ENCODE measurements at places on chromosomes 1 and 21. TPM values are rescaled to one million over a fixed set of nuclear protein-coding genes. Genes with fewer than 3 reads are reported as not detected.

Gene FCRL4
- not detected for polyA plus RNA-seq

DNA sequence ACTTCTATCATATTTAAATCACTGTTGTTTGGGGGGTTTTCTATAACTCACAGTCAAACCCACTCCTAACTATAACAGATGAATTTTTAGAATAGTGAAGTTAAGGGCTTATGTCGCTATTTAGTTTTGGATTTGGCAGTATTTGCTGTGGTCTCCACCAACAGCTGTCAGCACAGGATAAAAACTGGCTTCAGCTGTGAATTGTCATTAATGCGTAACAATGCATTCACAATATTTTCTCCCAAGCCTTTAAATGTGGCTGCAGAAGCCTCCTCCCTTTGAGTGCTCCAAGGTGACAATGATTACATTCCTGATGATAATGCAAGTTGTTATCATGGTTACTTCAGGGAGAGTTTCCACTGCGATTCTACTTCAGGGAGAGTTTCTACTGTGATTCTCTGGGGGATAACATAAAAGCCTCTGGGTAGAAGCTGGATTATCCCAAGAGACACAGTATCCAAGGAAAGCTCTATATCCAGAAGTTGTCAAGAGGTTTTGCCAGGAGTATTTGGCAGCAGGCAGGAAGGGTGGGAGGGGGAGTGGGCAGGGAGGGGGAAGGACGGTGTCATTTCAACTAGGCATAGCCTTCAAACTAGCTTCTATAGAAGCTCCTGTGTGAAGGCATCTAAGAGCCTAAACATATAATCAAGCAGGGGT lies 14.9 kb upstream of the SMIM12 start:
- DNase-seq, result no peak

- no peak for DNase-seq
Observed at GRCh38 chr1:194273660-194274059, 1087.2 kb upstream of the B3GALT2 start.

DNA sequence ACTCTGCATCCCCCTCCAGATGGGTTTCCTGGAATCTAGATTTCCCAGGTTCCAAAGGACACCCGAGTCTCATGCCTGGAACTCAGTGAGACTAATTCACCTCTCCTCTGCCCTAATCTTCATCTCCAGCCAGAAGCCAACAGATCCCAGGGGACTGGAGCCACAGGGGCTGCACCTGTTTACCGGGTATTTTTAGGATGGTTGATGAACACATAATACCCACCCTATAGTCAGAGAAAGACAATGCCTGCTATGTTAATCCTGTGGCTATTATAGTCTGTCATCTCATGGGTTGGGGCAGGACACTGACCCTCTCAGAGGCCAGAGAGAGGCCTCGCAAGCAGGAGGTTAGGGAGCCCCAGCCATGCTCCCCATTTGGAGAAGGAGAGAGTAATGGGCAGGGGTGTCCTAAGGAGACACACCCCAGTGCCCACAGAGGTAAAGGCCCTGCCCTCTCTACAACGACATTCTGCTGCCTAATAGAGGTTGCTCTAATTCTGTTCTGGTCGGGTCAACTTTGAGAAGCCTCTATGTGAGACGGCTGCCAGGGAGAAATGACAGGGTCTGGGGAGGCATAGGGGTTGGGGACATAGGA lies 1.0 kb upstream of the TNNI1 start:
- no peak for DNase-seq

- DNase-seq, result no peak
Observed at GRCh38 chr1:59498640-59499039, 201.7 kb downstream of the FGGY start.

GRCh38 chr21:36534656-36535055 lies 54.7 kb upstream of the CLDN14 start:
- no peak for DNase-seq

DNA sequence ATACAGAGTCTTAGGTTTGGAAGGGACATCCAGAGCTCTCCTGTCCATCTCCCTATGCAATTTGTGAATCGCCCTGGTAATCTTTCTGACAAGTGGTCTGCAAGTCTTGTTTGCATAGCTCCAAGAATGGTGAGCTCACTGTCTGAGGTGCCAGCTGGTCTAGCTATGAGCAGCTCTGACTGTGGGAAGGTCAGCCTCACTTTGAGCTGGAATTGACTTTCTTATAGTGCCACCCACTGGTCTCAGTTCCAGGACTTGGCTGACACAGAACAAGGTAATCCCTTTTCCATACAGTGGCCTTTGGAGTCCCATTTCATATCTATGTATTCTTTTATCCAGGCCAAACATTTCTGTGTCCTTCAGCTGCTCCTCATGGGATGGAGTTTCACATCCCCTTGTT lies 95.6 kb upstream of the C8B start:
- DNase-seq, result no peak

DNA sequence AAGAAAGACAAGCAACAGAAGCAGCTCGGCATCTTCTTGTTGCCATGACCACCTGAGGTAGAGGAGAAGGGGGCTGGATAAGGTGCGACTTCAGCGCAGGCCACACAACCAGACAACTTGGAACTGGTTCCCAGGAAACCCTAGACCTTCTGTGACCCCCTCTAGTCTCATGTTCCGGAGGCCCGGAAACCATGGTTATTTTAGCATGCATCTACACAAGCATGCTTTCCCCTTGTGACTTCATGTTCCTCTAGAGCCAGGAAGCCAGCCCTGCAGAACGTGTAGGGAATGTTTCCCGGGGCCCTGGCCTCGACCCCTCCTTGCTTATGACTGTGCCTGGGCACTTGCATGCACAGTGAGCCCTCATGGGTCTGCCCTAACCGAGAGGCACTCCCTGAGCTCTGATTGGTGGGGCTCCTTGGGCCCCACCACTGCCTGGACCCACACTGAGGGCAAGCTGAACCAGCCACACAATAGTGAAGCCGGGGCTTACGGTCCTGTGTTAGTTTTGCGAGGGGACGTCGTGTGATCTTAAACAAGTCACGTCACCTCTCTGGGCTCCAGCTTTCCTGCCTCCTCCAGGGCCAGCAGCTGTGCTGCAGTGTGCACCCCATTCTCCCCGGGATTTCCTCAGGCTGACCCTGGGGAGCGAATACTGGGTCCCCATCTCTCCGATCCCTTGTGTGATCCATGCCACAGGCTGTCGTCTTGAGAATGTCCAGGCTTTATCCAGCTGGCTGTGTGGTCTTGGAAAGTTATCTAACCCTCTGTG lies 12.0 kb upstream of the MX2 start:
- DNase-seq, result no peak

- DNase-seq, result no peak
Observed at GRCh38 chr1:157404614-157405013, 147.7 kb downstream of the FCRL5 start.

- no peak for DNase-seq
Observed at GRCh38 chr21:31744182-31744800, 12.4 kb upstream of the SCAF4 start.

GRCh38 chr21:26751305-26751704 lies 93.9 kb downstream of the ADAMTS1 start:
- DNase-seq, result no peak

GRCh38 chr1:59162665-59163064 lies 134.2 kb upstream of the FGGY start:
- no peak for DNase-seq

DNA sequence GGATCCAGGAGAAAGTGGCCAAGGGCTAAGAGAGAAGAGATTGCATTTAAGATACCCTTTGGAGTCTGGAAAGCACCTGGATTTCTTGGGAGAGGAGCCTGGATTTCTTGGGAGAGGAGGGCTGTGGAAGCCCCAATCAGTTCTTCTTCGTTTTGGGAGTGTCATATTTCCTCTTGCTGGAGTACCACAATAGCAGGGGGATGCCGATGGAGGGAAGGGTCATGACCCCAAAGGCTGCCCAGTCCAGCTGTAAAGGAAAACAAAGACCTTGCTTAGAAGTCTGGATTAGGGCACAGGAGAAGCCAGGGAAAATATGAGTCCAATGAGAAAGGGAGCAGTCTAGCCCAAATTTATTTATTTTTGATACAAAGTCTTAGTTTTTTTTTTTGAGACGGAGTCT lies 11.3 kb downstream of the SSR2 start:
- DNase-seq, result no peak

- no peak for DNase-seq
Observed at GRCh38 chr1:228169345-228169744, 3.7 kb downstream of the IBA57 start.

Gene APCS
- polyA plus RNA-seq, result not detected

DNA sequence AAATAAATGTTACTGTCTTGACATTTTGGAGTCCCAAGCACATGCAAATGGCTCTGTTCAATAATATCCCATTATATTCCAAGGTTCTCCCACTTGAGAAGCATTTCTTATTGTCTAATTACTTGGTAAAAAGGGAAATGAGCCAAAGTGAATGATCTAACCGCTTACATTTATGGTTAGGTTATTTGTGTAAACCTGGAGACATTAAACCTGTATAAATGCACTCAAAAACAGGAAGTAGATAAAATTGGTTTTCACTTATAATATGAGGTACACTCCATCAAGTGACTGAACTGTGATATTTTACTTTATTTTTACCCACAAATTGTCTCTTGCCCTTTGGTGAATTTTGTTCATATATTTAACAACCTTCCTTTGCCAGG lies 26.8 kb downstream of the KIF1B start:
- no peak for DNase-seq

Gene NTRK1
- polyA plus RNA-seq, result 1.0 TPM

DNA sequence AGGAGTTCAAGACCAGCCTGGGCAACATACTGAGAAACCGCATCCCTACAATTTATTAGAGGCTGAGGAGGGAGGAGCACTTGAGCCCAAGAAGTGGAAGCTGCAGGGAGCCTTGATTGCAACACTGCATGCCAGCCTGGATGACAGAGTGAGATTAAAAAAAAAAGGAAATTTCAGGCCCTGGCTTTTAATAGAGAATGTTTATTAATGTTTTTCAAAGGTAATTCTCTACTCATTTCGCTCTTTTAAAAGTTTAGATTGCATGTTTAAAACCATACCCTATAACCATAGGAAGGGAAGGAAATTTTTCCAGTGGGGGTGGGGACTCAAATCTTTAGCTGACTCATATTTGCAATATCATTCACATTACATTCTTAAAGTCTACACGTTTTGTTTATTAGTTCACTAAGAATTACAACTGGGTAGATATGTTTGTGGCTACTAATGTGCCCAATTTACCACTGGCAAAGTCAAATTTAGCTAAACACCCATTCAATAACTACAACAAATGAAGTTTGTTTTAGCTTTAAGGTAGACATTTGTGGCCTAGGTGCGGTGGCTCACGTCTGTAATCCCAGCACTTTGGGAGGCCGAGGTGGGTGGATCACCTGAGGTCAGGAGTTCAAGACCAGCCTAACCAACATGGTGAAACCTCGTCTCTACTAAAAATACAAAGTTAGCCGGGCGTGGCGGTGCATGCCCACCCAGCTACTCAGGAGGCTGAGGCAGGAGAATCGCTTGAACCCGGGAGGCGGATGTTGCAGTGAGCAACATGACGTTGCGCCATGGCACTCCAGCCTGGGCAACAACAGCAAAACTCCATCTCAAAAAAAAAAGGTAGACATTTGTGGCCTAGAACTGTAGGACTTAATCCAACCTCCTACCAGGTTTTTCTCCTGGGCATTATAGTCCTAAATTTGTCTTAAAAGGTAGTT lies 5.0 kb downstream of the KDM5B start:
- no peak for DNase-seq

Gene SLC19A1
- 30.1 TPM for polyA plus RNA-seq

DNA sequence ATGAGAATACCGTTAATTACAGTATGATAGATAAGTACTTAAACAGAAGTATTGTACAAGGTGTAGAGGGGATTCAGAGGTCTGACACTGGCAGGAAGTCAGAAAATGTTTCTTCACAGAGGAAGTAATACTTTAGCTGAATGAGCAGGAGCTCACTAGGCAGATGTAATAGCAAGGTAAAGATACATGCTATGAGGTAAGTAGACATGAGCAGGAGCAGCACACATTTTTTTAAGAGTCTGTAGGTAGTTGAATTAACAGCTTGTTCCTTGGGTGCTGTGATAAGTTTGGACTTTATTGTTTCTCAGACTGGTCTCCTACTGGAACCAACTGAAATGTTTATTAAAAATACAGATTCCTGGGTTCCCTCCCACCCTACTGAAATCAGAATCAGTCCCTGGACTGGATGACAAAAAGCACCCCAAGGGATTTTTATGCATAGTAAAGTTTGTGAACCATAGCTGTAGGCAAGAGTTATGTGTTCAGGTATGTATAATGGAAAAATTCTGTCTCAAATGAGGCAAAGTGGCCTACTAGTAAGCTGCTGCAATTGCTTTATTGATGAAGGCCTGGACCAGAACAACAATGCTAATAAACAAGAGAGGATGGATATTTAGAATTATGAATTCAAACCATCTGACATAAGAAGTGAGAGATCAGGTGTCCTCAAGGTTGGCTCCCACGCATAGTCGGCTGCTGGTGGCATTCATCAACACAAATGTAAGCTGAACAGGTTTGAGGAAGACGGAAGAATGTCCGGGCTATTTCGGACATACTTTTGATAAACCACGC lies 902 bp downstream of the AP4B1 start:
- DNase-seq, result no peak

GRCh38 chr1:198175423-198176170 lies 18.8 kb downstream of the NEK7 start:
- DNase-seq, result no peak

- DNase-seq, result no peak
Observed at GRCh38 chr1:158285756-158286241, 3.9 kb upstream of the CD1C start.

DNA sequence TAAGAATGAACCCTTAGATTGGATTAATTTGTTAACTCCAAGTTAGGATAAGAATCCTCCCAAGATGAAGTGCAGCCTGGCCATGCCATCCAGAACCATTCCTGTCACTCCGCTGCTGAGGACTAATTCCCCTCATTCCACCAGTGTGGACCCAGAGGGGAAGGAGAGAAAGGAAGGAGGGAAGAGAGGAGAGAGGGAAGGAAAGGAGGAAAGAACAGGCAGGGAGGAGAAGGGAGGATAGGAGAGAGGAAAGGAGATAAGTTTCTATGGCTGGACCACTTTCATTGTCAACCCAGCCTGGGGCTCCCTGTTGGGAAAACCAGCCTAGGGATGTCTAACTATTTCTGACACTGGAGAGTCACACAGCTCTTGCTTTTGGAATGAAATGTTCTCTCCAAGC lies 4.7 kb downstream of the MRAP start:
- DNase-seq, result no peak
